Smooth muscle cell of the brain vasculature (primary cell): ENCODE measurements at places on chromosomes 5 and 9.

GRCh38 chr9:89602978-89603766, 1.6 kb upstream of the GADD45G start:
- peak; percentile 57 for DNase-seq

DNA sequence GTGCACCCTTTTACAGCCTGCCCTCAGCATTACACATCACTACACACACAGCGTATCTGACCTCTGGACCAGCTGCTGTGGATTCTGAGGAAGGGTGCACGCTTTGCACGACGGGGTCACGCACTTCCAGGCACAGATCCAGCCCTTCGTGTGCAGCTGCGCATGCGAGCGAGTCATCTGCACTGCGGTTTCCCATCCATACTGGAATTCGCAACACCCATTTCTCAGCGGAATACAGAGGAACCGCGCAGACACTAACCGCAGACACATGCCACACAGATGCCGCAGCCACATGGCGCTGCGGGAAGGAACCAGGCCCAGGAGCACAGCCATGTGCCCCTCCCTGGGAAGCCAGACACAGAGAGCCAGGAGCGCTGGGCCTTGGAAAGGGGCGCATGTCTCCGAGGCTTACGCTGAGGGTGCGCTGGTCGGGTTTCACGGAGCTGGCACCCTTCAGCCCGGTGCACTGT, 43.5 kb downstream of the PNPLA7 start:
- no peak for DNase-seq

DNA sequence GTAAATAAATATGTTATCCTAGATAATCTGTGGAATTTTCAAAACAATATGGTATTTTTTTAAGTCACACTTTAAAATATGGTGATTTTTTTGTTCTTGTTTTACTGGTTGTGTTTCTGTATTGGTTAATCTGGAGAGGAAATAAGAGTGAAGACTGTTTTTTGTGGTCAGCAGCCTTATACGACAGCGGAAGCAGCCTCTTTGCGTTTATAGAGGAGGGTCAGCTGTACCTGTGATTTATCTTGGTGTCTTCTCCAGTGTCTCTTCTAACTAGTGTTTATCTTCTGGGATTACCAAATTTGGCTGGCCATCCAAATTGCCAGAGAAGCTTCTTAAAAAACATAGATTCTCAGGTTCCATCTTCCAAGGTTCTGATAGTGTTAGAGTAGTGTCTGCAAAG, 58.7 kb downstream of the ICE1 start:
- no peak for DNase-seq

GRCh38 chr9:6640268-6641051, 5.1 kb downstream of the GLDC start:
- DNase-seq: no peak

DNA sequence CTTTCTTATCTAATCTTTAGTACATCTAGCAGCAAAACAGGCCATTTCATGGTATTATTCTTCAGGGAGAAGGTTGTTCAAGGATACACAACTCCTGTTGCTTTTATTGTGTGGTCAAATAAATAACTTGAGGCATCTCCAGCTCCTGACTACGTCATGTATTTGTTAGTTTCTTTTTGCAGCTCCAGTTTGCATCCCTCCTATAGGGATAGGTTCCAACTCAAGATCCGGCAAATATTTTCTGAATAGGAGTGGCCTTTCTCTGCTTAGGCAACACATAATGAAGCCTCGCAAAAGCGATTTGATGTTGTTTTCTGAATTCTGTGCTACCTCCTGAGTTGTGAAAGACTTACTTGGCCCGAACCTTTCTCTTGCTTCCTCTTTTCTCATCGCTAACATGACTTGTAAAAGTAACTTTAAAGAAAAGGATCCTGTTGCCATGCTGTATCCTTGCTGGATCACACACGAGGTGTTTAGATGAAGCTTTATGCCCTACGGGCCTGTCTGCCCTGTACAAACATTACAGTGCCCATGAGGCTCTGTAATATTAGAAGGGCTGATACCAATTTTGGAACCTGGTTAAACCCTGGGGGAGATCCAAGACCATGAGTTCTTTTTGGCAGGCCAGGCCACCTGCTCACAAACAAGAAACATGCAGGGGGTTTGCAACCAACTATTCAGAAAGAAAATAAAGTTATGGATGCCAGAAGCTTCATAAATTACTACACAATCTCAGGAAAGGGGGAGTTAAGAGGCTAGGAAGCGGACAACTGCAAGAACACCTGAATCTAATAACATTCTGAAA, 149.8 kb upstream of the FGF10 start:
- no peak for DNase-seq

DNA sequence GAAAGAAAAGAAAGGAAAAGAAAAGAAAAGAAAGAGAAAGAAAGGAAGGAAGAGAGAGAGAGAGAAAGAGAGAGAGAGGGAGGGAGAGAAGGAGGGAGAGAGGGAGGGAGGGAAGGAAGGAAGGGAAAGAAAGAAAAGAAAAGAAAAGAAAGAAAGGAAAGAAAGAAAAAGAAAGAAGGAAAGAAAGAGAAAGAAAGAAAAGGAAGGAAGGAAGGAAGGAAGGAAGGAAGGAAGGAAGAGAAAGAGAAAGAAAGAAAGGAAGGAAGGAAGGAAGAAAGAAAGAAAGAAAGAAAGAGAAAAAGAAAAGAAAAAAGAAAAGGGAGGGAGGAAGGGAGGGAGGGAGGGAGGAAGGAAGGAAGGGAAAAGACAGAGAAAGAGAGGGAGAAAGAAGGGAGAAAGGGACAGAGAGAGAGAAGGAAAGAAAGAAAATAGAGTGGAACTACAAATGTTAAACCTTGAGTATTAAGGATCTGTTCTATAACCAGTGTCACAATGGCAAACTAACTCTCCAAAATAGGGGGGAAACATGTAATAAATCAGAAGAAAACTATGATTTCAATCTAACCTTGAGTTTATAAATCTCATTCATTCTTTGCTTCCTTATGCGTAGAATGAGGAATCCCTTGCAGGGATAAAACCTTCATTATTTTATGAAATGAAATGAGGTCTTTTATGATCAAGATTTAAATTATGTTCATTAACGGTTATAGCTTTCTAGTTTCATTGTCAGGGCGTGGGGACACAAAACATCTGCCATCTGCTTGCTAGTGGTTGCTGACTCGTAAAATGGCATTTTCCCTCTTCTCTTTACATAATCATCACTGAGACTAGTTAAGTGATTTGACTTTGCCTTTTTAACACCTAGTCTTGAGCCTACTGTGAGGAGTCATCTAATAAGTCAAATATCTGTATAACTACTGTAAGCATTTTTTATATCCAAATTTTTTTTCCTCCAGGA, 40.7 kb upstream of the RAD23B start:
- DNase-seq: no peak

- no peak for DNase-seq
These were observed 1.0 kb downstream of the TRPC7 start for GRCh38 chr5:136364307-136364706.

- no peak for DNase-seq
These were observed 120.7 kb upstream of the PAPPA start for GRCh38 chr9:116032683-116033440.

DNA sequence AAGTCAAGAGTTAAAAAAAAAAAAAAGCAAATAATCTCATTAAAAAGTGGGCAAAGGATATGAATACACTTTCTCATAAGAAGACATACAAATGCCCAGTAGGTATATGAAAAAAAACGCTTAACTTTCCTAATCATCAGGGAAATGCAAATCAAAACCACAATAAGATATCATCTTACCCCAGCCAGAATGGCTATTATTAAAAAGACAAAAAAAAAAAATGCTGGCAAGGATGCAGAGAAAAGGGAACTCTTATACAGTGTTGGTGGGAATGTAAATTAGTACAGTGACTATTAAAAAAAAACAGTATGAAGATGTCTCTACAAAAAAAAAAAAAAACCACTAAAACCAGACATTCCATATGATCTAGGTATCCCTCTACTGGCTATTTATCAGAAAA, 79.4 kb downstream of the LPAR1 start:
- DNase-seq: no peak

DNA sequence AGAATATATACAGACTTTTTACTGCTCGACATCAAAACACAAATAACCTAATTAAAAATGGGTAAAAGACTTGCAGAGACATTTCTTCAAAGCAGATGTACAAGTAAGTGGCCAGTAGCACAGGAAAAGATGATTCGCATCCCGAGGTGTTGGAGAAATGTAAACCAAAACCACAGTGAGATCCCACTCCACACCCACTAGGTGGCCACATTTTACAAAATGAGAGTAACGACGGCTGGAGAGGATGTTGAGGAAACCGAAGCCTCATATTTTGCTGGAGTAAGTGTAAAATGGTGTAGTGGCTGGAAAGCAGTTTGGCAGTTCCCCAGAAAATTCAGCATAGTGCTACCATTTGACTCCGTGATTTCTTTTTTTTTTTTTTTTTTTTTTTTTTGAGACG, 21.3 kb upstream of the GBGT1 start:
- DNase-seq: peak; percentile 35

DNA sequence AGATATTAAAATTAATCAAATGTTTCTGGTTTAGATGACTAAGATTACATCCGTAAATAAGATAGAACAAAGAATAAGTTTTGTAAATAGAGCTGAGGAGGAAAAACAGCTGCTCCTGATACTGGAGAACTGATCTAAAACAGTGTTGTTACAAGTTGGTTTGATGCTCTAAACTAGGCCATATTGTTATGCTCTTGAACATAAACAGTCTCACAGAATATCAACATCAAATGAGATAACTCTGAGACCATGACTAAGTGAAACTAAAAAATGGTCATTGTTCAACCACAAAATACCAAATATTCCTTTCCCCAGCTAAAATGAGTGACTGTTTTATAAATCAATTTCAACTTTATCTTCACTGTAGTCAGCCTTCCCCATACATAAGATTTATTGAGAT, 16.5 kb upstream of the SRFBP1 start:
- no peak for DNase-seq

GRCh38 chr5:56415356-56415765, 182.2 kb upstream of the ANKRD55 start:
- DNase-seq: no peak

- no peak for DNase-seq
These were observed 4.5 kb upstream of the PALM2AKAP2 start for GRCh38 chr9:109775516-109775915.

GRCh38 chr5:145101246-145101645, 733.9 kb downstream of the PRELID2 start:
- DNase-seq: no peak

- DNase-seq: no peak
These were observed 159.7 kb upstream of the SNX2 start for GRCh38 chr5:122615146-122615545.

DNA sequence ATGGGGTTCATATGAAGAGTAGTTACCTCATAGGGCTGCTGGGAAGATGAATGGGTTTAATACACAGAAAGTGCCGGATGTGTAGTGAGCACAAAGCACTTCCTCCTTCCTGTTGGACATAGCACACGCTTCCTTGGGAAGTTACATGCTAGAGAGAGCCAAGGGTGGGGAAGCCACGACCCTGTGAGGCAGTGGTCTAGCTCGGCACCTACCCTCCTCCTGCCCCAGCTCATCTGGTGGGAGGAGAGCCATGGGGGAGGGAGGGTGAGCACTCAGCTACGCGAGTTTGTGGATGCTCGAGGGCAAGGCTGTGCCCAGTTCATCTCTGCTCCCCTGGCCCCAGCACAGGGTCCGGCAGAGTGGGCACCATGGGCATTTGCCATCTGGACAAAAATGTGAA, 43.6 kb upstream of the NEK6 start:
- DNase-seq: no peak

DNA sequence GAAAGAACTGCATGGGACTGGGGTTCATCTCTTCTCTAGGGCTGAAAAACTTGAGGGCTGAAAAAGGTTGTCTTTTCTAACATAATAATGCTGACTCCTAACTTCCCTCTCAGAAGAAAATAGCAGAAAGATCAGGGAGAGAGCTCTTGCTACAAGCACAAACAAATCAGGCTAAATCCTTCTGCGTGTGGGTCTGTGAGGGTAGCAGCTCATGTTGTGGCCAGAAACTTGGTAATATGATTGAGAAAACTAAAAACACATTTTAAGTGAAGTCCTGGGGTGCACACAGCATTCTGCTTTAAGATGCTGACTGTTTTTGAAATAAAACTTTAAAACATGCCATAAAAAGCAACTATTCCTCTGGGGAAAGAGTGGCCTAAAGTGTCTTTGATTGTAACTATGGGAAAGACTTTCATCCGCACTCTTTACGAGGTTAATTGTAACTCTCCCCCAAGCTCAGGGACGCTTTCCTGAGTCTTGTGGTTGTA, 56.7 kb downstream of the SAXO1 start:
- no peak for DNase-seq

- no peak for DNase-seq
These were observed 308.5 kb downstream of the ARRDC3 start for GRCh38 chr5:91074615-91075014.

DNA sequence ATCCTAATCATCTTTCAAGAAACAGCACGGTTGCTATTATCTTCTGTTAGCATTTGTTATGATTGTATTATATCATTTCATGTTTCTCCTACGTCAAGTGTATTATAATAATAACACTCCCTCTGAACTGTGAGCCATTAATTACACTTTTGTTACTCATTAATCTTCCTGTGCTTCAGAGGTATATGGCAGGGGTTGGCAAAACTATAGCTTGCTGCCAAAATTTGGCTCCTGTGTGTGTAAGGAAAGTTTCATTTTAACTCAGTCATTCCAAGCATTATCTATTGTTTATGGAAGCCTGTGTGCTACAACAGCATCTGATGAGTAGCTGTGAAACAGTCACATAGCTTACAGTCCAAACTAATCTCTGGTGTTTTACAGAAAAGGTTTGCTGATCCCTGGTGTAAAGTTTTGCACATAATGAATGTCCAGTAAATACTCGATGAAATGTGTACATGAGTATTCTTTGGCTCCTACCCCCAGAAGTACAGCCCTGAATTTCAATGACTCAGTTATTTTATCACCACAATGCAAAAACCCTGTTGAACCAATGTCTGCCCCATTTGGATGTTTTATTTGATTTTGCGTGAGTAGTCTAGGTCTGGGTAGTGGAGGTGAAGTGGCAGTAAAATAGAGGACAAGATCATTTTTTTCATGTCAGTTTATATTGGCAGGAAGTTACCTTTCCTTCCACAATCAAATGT, 648.2 kb downstream of the MAT2B start:
- DNase-seq: no peak

DNA sequence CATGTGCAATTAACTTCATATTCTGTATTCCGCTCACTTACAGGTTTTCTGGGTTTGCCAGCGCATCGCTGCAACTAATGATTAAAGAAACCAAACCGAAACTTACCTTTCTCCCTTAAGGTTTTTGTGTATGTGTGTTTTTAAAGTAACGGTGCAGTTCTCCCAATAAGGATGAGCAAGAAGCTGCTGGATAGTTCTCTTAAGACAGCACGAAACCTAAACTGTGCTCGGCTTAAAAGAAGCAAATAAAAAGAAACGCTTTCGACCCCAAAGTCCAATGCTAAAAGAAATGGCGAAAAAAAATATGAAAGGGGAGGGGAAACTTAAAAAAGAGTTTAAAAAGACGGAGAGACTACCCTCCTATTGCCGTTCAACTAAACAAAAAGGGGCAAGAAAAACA, 340 bp downstream of the ELAVL2 start:
- DNase-seq: no peak

DNA sequence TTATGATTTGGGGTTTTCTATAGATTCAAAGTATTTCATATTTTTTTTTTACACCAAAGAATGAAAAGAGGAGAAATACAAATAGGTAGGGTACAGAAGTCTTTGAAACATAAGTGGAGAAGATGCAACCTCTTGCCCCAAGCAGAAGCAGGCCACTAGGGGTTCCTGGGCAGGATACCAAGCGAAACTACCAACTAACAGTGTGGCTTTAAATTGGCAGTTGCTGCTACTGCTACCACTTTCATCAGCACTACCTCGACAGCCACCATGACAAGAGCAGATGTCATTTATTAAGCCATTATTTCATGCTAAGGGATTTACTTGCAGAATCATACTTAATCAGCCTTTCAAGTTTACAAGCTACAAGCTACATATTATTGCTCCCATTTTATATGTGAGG, 288.1 kb downstream of the NR3C1 start:
- DNase-seq: no peak
